ENCODE measurements at places on chromosomes 6 and 20. TPM values are rescaled to one million over a fixed set of nuclear protein-coding genes. Genes with fewer than 3 reads are reported as not detected.

Gene MOG
- 0.51 TPM for polyA plus RNA-seq

Gene SPAG4
- 6.5 TPM for polyA plus RNA-seq

Gene MDFI
- 47.6 TPM for polyA plus RNA-seq

Gene GTSF1L
- not detected for polyA plus RNA-seq

Gene CDSN
- not detected for polyA plus RNA-seq

Gene OR2H1
- polyA plus RNA-seq = not detected

Gene PGC
- not detected for polyA plus RNA-seq

Gene COL11A2
- 5.8 TPM for polyA plus RNA-seq

Gene TEAD3
- 53.0 TPM for polyA plus RNA-seq

Gene NOL4L
- polyA plus RNA-seq = 61.8 TPM

Gene NRSN1
- polyA plus RNA-seq = 1.1 TPM

Gene HSF2
- polyA plus RNA-seq = 30.0 TPM

Gene GID8
- polyA plus RNA-seq = 57.3 TPM

Gene GSTA2
- 0.27 TPM for polyA plus RNA-seq

Gene TPD52L1
- 102 TPM for polyA plus RNA-seq

Gene C6orf62
- 124 TPM for polyA plus RNA-seq

Gene ZKSCAN3
- 10.0 TPM for polyA plus RNA-seq

DNA sequence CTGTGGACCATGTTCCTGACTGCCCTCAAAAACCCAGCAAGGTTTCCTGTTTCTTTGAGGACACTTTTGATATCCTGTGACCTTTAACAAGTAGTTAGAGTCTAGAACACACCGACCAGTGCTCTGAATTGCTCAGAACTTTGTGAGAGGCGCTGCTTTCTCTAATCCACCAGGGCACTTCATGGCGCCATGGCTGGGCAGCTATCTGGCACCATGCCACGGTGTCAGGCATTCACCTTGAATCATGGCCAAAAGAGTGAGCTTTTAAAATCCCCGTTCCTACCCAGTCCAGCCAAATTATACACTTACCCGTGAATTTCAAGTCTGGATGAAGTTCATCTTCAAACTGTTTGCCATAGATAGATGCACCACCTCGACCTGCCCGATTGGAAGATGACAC lies 17.0 kb upstream of the CPNE5 start:
- DNase-seq = no peak

DNA sequence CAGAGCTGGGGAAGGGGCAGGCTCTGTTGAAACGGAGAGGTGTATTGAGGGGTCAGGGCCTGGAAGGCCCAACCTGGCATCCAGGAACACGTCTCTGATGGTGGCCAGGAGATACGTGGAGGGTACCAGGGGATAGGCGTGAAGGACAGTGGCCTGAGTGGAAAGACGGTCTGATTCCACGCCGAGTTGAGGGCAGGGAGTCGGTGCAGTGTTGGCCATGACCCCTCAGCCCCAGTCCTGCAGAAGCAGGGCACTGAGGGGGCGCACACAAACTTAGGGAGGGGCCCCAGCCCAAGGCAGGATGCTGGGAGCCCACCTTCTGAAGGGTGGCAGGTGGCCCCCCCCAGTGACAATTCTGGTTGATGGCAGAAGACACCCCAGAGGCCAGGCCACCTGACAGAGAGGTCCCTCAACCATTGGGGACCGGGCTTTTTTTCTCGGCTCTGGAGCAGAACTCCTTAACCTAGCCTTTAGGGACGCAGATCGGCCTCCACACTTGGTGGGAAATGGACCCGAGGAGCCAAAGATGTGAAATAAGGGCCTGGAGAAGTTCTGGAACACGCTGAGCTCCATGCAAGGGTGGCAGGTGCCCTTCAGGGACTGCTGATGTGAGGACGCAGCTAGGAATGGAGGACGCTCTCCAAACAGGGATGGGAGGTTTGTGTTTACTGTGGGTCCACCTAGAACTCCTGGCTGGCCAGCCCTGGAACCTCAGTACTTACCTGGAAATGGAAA lies 91.0 kb downstream of the TMEM242 start:
- no peak for DNase-seq

DNA sequence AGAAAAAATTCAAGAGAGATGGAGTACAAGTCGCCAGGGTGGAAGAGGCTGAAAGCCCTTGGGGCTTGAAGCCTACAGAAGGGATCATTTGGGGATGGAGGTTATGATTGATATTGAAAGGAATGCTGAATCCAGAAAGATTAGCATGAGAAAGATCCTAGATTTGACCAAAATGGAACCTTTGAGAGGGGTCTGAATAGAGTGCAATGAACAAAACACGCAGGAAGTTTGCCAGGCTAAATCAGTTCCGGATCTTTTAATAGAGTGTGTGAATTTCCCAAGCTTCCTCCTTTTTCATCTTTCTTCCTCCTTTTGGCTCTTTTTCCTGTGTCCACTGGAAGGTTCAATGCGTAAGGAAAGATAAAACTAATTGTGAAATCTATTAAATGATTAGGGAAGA lies 15.3 kb downstream of the IPCEF1 start:
- no peak for DNase-seq

- DNase-seq = no peak
These were observed 148.5 kb upstream of the PDE7B start for GRCh38 chr6:135703007-135703406.

DNA sequence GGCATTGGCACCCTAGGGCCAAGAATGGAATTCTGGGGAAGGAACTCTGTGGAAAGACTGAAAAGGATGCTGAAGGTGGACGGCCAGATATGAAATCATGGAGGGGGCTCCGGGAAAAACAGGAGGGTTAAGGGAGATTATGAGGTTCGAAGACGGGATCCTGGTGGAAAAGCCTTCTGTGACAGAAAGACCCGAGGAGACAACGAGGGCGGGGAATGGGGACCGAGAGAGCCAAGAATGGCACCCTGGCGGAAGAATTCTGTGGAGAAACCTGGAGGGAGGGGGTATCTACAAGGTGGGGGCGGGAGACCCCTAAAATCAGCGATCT lies 426 bp downstream of the TRMT6 start:
- no peak for DNase-seq

DNA sequence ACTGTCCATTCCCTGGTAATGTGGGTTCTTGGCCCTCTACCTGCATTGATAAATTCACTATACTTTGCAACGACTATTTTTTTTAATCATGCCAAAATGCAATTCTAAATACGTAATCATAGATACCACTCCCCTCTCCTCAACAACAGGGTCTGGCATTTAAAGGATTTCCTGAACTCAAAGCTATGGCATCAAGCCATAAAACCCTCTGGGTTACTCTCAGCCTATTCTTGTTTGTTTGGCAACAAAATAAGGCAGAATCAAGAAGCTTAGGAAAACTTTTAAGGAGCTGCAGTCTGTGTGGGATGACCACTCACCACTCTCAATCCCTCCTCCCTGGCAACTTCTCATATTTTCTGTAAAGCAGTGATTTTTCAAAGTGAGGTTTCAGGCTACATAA lies 669.9 kb upstream of the ID4 start:
- no peak for DNase-seq

DNA sequence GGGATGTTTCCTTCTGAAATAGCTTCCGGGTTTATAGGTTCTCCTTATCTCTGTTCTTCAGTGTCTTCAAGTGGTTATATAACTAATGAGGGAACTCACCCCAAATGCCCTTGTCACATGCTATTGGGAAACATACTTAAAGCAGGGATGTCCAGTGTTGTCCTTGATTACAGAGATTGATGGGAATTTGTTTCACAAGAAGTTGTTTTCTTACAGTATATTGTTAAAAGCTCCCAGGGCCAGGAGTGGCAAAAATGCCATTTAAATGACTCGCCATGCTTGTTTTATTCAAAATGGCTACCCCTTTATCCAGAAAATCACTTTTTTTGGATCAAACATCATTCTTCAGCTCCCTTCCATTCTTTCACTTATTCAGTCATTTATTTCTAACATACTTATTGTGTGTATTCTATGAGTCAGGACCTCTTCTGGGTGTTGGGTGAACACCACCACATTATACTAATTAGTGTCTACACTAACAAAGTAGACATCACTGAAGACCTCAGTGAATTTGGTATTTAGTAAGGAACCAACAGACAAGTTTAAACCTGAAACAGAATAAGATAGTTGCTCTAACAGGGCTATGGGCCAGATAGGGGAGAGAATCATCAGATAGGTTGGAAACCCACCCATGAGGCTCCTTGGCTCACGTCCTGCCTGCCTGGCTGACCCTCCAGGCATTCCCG lies 791.1 kb downstream of the MAFB start:
- DNase-seq = no peak

GRCh38 chr6:119979862-119980261 lies 630.3 kb upstream of the MAN1A1 start:
- no peak for DNase-seq

GRCh38 chr20:48877304-48877703 lies 44.2 kb upstream of the ARFGEF2 start:
- no peak for DNase-seq

DNA sequence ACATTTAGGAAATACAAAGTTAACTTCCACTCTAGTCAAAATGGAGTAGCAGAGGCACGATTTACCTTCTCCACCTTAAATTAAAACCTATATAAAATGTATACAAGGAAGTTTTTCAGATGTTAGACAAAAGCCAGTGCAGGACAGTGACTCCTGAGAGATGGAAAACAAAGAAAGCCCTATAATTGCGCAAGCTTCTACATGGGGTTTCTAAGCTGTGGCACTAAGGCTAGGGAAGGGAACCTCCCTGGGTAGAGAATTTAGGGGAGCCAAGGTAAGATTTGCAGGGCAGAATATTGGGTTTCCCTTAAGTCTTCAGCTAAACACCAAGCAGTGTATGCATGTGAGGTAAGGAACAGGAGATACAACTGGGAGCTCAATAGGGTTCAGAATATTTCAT lies 18.5 kb upstream of the ZC3H12D start:
- DNase-seq = no peak

GRCh38 chr6:37050045-37050853 lies 44.8 kb downstream of the FGD2 start:
- no peak for DNase-seq

DNA sequence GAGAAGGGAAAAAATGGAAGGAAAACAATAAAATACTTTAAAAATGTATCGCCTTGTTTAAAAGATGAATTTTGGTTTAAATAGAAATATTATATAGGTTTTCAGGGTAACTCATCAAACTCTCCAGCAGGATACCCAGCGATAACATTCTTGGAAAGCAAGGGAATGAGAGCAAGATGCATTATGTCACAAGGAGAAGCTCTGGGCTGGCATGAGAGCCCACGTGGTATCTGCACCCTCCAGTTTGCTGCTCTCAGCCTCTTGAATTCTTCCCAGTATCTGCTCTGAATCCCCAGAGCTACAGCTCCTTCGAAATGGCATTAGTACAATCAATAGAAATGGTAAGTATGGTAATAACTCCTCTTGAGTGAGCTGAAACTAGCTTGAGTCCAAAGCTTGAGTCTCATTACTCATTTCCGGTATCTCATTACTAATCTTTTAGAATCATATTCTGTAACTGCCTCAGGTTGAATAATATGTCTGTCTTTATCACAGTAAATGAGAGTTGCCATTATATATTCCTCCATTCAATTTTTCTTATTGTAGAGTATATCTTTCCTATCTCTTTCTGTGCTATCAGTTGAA lies 4.9 kb upstream of the TMEM242 start:
- no peak for DNase-seq

DNA sequence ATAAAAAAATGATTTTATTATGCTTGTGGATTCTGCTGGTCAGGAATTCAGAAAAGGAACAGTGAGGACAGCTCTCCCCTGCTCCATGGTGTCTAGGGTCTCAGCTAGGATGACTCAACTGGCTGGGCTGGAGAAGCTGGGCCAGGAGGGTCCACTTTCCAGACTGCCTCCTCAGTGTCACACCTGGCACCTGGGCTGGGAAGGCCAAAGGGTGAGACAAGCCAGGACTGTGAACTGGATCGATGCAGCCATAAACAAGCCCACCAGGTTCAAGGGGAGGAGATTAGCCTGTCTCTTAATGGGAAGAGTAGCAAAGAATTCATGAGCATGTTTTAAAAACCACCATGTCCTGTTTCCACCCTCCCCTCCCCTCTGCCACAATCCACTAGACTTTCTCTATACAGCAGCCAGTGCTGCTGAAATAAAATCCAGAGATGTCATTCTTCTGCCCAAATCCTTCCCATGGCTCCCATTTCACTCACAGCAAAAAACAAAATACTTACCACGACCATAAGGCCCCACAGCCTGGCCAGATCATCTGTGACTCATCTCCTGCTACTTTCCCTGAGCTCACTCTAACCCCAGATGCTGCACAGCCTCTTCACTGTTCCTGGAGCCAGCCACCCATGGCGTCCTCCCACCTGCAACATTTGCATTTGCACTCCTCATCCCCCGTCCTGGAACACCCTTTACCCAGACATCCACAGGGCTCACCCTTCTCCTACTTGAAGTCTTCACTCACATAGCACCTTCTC lies 13.8 kb downstream of the SPTLC3 start:
- DNase-seq = no peak

GRCh38 chr6:139965393-139965792 lies 590.9 kb upstream of the CITED2 start:
- peak; percentile 54 for DNase-seq

DNA sequence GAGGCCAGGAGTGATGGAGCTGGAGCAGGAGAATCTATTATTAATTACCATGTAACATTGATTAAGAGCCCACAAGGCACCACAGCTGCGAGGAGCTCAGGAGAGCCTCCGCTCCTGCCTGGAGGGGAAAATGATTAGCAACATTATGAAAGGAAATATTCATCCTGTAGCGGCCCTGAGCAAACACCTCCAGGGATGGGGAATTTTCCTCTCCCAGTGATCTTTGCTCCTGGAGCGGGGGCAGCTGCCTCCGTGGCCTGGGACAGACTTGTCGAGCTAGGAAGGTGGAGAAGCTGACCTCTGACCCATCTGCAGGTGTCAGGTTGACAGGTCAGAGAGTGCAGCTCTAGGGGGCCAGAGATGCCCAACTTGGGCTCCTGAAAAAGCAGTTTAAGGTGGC lies 40.1 kb upstream of the SIRPA start:
- no peak for DNase-seq

GRCh38 chr20:58482416-58482815 lies 32.8 kb downstream of the APCDD1L start:
- DNase-seq = no peak

GRCh38 chr6:114051031-114051430 lies 80.1 kb upstream of the HDAC2 start:
- no peak for DNase-seq

GRCh38 chr20:39795401-39796272 lies 833.5 kb downstream of the DHX35 start:
- DNase-seq = no peak

DNA sequence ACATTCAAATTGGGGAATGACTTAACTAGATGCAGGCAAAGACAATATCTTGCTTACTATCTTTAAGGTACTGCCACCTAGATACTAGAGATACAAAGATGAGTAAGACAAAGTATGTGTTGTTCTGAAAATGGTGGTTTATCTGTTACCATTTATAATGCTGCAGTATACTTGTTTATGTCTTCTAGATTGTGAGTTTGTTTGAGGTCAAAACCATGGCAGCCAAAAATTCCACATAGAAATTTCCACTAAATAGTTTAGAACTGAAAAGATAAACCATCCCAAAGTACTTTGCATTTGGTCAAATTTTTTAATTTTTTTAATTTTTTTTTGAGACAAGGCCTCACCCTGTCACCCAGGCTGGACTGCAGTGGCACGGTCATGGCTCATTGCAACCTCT lies 150.8 kb downstream of the SOX4 start:
- no peak for DNase-seq

- no peak for DNase-seq
These were observed 74.6 kb downstream of the GPX5 start for GRCh38 chr6:28600245-28600644.

All from renal pelvis (tissue), 12 donors.